ENCODE measurements at places on chromosomes 3 and 15.

DNA sequence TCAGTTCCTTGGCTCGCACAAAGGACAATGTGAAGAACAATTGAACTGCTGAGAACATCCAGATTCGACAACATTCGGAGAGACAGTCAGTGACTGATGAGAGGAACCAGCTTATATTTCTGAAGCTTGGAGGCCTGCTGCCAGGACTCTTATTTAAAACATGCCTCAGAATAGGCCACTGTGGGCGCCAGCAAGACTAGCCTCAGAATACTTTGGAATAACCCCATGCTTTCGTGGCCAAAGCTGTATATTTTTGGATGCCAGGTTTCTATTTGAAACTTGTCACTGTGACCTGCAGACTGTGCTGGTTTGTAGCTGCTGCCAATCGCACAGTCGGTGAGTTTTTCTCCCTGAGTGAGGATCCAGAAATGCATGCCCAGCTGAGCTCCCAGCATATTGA, 129.9 kb upstream of the UBE3A start:
- no peak for DNase-seq

- DNase-seq, result no peak
These were observed 114.9 kb upstream of the RPL32 start for GRCh38 chr3:12956316-12956660.

- DNase-seq, result no peak
These were observed 389.9 kb downstream of the SHQ1 start for GRCh38 chr3:72458375-72458774.

DNA sequence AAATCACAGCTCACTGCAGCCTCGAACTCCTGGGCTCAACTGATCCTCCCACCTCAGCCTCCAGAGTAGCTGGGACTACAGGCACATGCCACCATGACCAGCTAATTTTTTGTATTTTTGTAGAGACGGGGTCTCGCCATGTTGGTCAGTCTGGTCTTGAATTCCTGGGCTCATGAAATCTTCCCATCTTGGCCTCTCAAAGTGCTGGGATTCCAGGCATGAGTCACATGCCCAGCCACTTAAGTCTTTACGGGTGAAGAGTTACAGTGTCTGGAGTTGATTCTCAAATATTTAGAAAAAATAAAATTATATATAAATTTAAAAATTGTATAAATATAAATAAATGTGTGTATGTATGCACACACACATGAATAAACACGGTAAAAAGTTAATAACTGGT, 14.5 kb upstream of the KBTBD12 start:
- no peak for DNase-seq

DNA sequence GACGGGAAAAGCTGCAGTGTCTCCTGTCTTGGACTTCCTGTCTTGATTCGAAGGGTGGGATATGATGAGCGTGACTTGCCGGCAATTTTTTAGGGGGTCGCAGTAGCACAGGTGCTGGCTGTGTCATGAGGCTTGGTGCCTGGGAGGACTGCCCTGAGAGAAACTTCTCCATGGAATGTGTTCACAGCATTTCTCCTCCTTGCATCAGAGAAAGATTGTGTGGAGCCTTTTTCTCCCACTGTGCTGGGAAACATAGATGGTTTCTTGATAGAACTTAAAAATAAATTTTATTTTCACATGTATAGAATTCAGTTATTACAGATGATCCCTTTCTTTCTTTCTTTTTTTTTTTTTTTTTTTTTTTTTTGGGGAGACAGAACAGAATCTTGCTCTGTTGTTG, 121.4 kb downstream of the KLHL25 start:
- DNase-seq, result no peak

GRCh38 chr3:175495331-175495730, 636.2 kb downstream of the NAALADL2 start:
- DNase-seq, result no peak

GRCh38 chr3:2523281-2523836, 424.7 kb downstream of the CNTN4 start:
- DNase-seq, result no peak

GRCh38 chr3:140630366-140630765, 47.5 kb upstream of the TRIM42 start:
- DNase-seq, result no peak

DNA sequence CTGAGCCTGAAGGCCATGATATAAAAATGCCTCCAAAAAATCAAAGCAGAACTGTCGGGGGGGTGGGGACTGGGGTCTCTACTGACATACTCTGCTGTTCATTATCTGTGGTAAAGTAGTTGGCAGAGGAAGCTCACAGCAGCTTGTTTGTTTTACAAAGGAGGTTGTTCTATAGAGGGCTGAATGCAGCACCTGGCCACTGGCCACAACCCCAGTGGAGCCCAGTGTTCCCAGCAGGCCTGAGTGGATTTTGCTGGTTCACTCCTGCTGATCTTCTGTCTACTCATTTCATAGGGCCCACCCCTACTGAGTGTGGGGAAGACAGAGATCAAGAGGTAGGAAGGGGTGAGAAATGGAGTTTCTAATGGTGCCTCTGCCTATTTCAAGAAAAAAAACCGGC, 125.5 kb downstream of the DIPK2A start:
- DNase-seq, result no peak

DNA sequence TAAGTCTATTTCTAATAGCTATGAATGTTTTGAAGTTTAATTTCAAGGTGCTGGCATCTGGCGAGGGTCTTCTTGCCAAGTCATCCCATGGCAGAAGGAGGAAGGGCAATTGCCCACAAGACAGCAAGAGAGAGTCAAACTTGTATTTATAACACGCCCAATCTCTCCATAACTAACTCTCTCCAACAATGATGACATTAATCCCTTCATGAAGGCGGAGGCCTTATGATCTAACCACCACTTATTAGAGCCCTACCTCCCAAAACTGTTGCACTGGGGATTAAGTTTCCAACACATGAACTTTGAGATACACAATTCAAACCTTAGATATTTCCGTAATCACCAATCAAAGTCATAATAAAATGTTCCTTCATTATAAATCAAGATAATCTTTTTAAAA, 406.9 kb downstream of the CNTN6 start:
- DNase-seq, result no peak

DNA sequence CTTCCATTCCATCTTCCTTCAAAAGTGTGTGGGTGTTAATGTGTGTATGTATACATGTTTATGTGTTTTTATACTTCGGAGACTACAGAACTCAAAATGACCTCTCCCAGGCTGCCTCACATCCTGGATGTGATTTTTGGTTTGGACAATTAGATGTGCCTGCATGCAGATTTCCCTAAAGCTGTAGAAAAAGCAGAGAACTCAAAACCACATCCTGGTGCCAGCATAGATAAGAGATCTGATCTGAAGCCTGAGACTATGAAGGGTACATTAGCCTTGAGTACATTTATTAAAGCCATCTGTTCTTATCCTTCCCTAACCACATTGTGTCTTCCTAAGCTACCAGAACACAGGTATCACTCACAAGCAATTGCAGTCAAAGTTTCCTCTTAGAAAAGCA, 319.4 kb upstream of the RASGRP1 start:
- DNase-seq, result no peak

GRCh38 chr3:111904376-111905241, 45.5 kb downstream of the PHLDB2 start:
- no peak for DNase-seq

GRCh38 chr15:90921887-90922286, 10.5 kb downstream of the HDDC3 start:
- no peak for DNase-seq

DNA sequence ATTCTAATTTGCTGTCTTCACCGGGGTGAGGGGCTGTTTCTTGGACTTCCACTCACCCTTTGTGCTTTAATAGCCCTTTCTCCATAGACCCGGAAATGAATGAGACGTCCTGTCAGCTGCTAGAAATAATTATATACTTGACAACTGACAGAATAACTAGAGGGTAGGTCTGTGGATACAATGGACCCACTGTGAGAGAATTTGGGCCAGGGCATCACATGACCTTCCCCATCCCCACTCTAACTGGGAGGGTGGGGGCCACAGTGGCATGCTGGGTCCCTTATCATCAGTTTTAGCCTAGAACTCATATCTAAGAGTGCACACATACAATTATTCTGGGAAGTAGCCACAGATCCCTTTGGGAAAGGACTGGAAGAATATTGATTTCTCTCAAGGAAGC, 25.9 kb upstream of the MINAR1 start:
- no peak for DNase-seq

DNA sequence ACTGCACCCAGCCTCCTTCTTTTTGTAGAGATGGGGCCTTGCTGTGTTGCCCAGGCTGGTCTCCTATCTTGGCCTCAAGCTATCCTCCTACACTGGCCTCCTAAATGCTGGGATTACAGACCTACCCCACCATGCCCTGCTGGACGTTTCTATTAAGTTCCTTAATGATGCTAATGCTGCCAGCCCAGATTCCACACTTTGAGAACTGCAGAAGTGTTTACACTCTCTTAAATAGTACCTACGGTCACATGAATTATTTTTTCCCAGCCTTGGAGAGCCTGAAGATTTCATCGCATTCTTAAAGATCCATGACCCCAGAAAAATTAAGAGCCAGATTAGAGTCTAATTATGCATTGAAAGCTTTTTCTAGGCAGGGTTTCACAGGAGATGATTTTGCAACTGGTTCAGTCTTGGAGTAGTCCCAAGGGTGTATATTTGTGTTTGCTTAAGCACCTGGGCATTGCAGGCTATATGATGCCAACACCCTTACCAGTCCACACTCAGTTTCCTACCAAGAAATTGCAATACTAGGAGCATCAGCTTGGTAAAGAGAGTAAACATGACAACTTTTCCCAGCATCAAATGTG, 36.6 kb downstream of the TM4SF4 start:
- DNase-seq, result no peak

- DNase-seq, result no peak
These were observed 13.2 kb upstream of the ZBED2 start for GRCh38 chr3:111608383-111608782.

GRCh38 chr3:177899275-177900067, 636.8 kb upstream of the KCNMB2 start:
- DNase-seq, result no peak

DNA sequence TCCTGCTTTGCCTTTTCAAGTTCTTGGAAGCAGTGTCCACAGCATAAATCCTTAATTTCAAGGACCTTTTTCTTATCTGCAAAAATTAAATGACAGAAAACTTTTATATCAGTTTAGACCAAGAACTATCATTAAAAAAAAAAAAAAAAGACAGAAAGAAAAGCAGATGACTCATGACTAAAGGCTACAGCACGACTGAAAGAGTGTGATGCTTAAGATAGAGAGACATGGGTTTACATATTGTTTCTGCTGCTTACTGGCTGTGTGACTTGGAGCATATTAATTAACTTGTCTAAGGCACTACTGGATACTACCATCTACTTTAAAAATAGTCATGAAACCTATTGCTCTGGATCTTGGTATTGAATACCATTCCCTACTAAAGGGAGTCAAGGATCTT, 62.3 kb downstream of the CEP152 start:
- no peak for DNase-seq

- no peak for DNase-seq
These were observed 28.1 kb downstream of the EXOG start for GRCh38 chr3:38524141-38524739.

DNA sequence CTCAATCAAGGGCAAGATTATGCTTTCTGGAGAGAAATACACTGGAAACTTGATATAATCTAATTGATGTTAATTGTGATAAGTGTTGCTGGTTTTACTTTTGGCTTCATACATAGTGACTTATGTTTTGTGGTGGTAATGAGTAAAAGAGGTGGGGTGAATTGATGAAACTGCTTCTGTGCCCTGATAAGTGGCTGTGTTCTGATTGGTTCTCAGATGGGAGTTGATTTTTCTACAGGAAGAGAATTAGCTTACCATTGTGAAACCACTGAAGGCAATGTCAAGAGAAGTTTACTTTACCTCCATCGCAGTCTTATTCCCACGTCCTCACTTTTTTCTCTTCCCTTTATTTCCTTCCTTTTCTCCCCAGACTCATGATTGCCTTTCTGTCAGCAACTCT, 23.8 kb downstream of the TMEM45A start:
- no peak for DNase-seq

DNA sequence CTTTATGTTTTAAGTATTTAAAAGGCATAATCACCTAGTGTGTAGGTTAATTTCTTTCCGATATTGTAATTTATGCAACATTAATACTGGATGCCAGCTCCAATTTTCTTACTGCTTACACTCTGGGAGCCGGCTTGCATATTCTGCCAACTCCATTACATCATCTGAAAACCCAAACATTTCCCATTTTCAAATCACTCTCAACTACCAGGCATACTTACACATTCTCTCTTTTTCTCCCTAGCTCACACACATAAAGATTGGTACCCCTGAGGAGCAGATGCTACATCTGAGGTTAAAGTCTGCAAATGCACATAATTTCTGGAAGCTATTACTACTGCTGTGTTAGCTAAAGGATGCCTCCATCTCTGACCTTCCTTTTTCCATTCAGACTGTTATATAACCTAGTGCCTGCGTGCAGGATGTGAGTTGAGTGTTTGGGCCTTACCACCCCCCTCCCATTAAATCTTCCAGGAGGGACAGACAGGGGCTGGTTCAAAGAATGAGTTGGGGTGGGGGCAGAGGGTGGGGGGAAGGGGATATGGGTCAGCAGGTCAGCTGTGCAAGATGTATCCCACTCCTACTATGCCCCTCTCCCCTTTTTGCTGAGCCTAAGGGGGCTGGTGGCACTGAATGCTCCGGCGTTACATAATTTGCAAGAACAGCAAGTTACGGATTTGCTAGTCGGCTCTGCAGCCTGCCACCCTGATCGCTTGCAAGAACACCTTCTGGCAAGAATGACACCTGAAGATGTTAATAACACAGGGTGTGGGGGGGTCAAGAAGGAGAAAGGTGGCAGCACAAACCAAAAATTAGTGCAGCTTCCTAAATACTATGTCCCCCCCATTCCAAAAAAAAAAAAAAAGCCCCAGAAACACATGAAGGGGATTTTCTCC, 2.5 kb downstream of the RORA start:
- DNase-seq, result no peak

- no peak for DNase-seq
These were observed 36.1 kb downstream of the BNC1 start for GRCh38 chr15:83248151-83249029.

DNA sequence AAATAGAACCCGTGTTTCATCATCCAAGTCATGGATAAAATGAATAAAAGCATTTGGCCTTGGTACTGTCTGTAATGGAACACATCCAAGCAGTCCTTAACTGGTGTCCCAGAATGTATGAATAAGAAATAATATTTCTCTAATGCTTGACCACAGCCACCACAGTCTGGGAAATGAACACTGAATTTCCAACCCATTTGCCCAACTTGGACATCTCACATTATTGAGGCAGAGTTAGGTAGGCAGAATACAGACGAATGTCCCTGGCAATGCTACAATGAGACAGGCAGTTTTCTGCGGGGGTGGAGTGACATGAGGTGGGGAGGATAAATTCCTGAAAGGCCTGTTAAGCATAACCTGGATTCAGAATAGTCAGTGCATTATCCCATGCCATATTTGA, 245.7 kb downstream of the ZIC1 start:
- no peak for DNase-seq

DNA sequence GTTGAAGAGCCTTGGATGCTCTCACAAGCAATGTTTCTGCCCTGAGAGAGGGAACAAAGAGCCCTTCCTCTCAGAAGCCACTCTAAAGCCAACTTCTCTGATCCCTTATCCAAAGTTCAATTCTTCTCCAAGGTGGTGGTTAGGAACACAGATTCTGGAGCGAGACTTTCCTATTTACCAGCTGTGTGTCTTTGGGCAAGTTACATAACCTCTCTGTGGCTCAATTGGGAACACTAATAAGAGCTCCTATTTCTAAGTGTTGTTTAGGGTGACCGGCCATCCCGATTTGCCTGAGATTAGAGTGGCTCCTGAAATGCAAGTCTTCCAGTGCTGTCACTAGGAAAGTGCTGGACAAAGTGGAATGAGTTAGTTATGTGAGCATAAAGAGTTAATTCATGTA, 108.8 kb upstream of the PTX3 start:
- no peak for DNase-seq

Data from stimulated activated CD8-positive, alpha-beta memory T cell treated with anti-CD3 and anti-CD28 coated beads, Interleukin-7, amount 100 ng/mL, for 1 hour (primary cell).